ENCODE measurements at places on chromosomes 4 and X.

- ATAC-seq = no peak
Measured at GRCh38 chr4:73864365-73864764, 4.8 kb upstream of the CXCL1 start.

GRCh38 chr4:185847352-185848097, 35.5 kb upstream of the SORBS2 start:
- ATAC-seq = no peak

- ATAC-seq = no peak
Measured at GRCh38 chr4:148095346-148095923, 346.8 kb downstream of the NR3C2 start.

- peak; percentile 95 for ATAC-seq
Measured at GRCh38 chr4:25938787-25939186, 24.8 kb downstream of the SMIM20 start.

DNA sequence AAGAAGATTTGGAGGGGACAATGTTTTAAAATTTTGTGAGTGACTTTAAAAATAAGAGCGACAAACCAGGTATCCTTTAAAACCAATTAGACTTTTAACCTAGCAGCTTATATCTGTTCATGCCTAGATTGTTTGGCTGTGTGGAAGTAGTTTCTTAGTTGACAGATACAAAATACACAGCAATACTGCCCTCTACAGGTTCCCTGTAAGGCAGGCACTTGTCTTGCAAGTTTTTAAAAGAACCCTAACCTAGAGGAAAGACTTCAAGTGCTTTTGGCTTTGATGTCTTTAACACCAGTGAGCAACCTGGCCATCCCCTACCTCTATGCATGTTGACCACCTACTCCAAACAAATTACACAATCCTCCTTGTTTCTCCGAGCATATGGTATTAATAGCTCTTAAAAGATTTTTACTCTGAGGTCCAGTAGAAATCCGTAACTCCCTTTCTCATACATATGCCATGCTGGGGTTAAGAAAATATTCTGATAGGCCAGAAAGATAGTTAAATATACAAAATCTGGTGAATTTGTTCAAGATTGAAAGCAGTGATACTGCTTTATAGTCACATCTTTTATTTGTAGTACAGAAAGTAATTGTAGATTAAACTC, 273.0 kb downstream of the ARHGAP24 start:
- ATAC-seq = no peak

GRCh38 chr4:175791221-175791620, 20.8 kb downstream of the GPM6A start:
- ATAC-seq = no peak

GRCh38 chrX:110421500-110422455, 63.1 kb downstream of the RTL9 start:
- ATAC-seq = no peak

DNA sequence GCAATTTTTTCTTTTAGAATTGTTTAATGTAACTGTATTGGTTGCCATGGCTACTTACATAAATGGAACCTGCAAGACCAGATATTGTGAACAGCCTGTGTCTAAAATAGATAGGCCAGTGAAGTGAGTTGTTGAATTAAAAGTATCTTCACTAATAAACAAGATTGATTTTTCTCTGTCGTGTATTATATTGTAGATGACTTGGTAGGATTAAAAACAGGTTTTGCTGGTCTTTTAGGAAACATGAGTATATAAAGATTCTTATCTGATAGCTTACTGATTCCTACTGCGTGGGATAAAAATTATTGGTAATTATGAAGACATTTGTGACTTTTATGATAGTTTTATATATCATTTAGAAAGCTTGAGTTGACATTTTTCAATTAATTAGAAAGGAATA, 162.1 kb downstream of the KDM6A start:
- ATAC-seq = no peak

DNA sequence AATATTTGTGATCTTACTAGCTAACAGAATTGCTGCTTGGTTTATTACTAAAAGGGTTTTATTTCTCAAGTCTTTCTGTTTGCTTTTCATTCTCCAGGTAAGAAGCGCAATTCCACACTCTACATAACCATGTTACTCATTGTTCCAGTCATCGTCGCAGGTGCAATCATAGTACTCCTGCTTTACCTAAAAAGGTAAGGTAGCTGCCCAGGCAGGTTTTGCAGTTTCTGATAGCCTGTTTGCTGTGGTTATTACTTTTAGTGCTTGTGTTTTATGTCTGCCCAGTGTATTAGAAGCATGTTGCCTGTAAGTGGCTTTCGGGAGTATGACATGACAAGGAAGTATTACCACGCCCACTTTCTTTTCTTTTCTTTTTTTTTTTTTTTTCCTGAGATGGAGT, 46.4 kb downstream of the IL13RA1 start:
- no peak for ATAC-seq

GRCh38 chr4:87555773-87556619, 26.8 kb upstream of the SPARCL1 start:
- ATAC-seq = peak; percentile 37

DNA sequence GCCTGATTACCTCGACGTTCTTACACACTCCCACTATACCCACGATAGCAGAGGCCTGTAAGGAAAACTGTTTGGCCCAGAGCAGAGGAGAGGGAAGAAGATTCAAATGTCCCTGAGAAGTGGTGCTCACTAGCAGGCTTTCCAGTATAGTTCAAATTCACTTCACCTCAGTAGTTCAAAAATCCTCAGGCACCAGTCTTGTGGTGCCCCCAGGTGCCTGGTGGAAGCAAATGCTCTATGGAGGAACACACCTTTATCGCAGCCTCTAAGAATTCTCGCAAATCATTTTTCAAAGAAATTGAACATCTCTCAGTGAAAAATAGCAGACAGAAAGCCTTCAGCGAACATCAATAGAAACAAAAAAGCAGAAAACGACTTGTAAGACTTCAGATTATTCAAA, 12.2 kb upstream of the MTMR1 start:
- ATAC-seq = no peak

DNA sequence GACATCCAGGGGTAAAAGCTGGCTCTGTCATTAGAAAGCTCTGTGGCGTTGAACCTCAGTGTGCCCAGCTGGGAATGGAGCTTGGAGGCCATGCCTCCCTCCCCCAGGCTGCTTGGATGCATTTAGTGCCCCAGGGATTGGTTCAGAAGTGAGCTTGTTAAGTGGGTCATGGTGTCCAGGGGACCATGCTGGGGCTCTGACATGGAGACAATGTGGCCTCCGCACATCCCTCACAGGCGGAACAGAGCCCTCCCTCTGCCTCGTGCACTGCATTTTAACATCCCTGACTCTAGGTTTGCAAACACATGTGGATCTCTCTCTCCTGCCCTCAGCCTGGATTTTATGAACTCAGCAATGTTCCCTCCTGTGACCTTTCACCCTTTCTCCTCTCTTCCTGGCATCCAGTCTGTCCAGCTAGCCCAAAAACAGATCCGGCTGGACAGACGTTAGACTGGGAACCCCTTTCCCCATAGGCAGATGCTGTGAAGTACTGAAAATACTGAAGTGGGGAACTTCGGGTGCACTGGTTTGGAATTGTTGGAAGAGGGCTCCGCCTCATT, 81.5 kb downstream of the SORCS2 start:
- ATAC-seq = no peak

DNA sequence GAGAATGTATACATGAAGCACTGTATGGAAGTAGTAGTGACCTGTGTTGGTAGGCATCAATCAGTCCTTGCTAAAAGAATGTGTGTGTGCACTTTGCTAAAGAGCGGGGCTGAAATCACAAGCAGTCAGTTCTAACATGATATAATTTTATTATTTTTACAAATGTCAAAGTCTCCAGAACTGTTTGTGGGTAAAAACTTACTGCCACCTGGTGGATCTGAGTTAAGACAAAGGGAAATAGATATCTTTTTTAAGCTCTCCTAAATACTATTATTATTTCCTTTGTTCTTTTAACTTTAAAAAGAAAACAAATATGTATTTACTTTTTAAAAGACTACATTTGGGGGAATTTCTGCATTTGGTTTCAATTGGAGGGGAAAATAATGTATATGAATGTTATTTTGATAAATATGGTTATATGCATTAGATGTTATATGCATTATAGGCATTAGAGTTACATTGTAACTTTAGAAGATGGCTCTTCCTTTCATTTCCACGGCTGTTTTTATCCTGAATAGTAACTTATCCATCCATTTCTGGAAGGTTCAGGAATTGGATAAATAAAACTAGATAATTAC, 7.8 kb upstream of the CLOCK start:
- no peak for ATAC-seq

DNA sequence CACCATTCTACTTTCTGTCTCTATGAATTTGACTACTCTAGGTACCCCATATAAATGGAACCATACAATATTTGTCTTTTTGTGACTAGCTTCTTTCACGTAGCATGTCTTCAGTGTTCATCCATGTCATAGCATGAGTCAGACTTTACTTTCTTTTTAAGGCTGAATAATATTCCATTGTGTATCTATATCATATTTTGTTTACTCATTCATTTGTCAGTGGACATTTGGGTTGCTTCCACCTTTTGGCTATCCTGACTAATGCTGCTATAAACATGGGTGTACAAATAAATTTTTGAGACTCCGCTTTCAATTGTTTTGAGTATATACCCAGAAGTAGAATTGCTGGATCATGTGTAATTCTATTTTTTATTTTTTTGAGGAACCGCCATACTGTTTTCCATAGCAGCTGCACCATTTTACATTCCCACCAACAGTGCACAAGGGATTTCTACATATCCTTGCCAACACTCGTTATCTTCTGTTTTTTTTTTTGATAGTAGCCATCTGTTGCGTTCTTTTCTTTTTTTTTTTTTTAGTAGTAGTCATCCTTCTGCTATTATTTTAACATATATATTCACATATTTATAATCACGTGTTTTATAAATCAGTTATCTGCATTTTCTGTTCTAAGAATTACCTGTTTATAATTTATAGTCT, 158.0 kb upstream of the MED14 start:
- ATAC-seq = no peak

- no peak for ATAC-seq
Measured at GRCh38 chr4:26987191-26987590, 126.5 kb downstream of the STIM2 start.

DNA sequence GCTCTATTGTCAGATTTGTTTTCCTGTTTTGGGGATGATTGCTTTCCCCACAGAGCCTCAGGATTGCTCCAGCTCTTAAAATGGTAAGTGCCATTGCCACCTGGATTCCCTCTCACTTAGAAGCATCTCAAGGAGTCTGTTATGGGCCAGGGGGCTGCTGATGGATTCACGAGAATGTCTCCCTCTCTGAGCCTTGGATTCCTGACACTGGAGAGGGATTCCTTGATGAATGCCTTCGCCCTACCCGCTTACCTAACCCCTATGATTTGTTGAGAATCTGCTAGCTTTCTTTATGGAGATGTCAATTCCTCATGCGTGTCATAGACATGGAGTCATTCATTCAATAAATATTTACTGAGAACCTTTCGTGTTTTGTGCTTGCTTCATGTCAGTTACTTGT, 36.9 kb upstream of the TENM3 start:
- no peak for ATAC-seq

Measured in activated CD4-positive, CD25-positive, alpha-beta regulatory T cell treated with anti-CD3 and anti-CD28 coated beads, Interleukin-2, amount 50 U/mL, for 24 hours (primary cell).